Tibial nerve (tissue), 4 donors: ENCODE measurements at places on chromosomes 5 and 9. TPM values are rescaled to one million over a fixed set of nuclear protein-coding genes. Genes with fewer than 3 reads are reported as not detected.

The LECT2 gene
- not detected for total RNA-seq

The ARL14EPL gene
- total RNA-seq = 0.21 TPM

The HK3 gene
- 9.0 TPM for total RNA-seq

The PDLIM4 gene
- 90.9 TPM for total RNA-seq

The ACTBL2 gene
- not detected for total RNA-seq

The ADAMTS2 gene
- 23.2 TPM for total RNA-seq

The PCDHGA11 gene
- 9.3 TPM for total RNA-seq

The ZFYVE16 gene
- 39.3 TPM for total RNA-seq

The PCDHB5 gene
- 5.9 TPM for total RNA-seq

The PCDHA9 gene
- 0.44 TPM for total RNA-seq

The CD72 gene
- total RNA-seq = 1.9 TPM

The PCDHGA8 gene
- total RNA-seq = 5.5 TPM

The IZUMO3 gene
- total RNA-seq = not detected

The OSMR gene
- total RNA-seq = 49.8 TPM

The PROB1 gene
- 1.4 TPM for total RNA-seq

The EGR1 gene
- 14.1 TPM for total RNA-seq

The TLX3 gene
- not detected for total RNA-seq

The TMEM38B gene
- total RNA-seq = 6.8 TPM

The MVB12B gene
- 27.2 TPM for total RNA-seq

The OLFML2A gene
- 243 TPM for total RNA-seq

The TMEM215 gene
- total RNA-seq = 18.6 TPM

The PCDHGA10 gene
- total RNA-seq = 15.0 TPM

The CCDC192 gene
- total RNA-seq = 2.1 TPM

The SYK gene
- total RNA-seq = 8.0 TPM

The SEPTIN8 gene
- 48.3 TPM for total RNA-seq

The IFNA21 gene
- total RNA-seq = not detected

The TSSK1B gene
- 3.5 TPM for total RNA-seq

The DNAH5 gene
- total RNA-seq = 0.22 TPM

The MGAT1 gene
- 216 TPM for total RNA-seq

The SPATA31D4 gene
- not detected for total RNA-seq

The HTR4 gene
- total RNA-seq = 0.21 TPM

The GHR gene
- 39.3 TPM for total RNA-seq

The PRDM9 gene
- total RNA-seq = not detected

The ZNF608 gene
- 16.3 TPM for total RNA-seq

The TSTD2 gene
- 26.4 TPM for total RNA-seq

The ANKRD33B gene
- 21.3 TPM for total RNA-seq

The SLC45A2 gene
- total RNA-seq = not detected

The MEGF9 gene
- total RNA-seq = 98.1 TPM

The LEAP2 gene
- total RNA-seq = 3.9 TPM

The CATSPER3 gene
- not detected for total RNA-seq

The PTGDS gene
- total RNA-seq = 8,972 TPM

The LMX1B gene
- 1.5 TPM for total RNA-seq

The GRHPR gene
- 175 TPM for total RNA-seq

The BARHL1 gene
- total RNA-seq = not detected

The NPDC1 gene
- 237 TPM for total RNA-seq

The FBN2 gene
- total RNA-seq = 1.2 TPM
